Cerebellum (tissue), 4 donors: ENCODE measurements at places on chromosomes 6 and 20.

DNA sequence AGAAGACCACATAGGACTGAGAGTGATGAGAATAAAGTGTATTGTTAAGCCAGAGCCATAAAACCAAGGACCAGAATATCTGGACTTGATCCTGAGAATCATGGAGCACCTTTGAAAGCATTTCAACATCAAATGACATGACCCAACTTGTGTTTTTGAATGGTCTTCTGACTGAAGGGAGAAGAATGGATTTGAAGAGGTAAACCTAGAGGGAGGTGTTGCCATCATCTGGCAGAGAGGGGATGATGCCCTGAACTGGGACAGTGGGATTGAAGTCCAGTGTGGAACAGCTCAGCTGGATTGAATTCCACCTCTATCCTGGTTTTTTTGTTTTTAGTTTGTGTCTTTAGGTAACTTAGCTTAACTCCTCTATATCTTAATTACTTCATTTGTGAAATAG is 570.0 kb downstream of the TBC1D32 start:
- DNase-seq: no peak

- no peak for DNase-seq
These were observed 282.2 kb downstream of the CDH26 start for GRCh38 chr20:60240415-60240814.

- no peak for DNase-seq
These were observed 4.7 kb downstream of the ADA start for GRCh38 chr20:44646641-44647274.

GRCh38 chr6:155121699-155122098 is 126.6 kb downstream of the TIAM2 start:
- DNase-seq: peak; percentile 42

DNA sequence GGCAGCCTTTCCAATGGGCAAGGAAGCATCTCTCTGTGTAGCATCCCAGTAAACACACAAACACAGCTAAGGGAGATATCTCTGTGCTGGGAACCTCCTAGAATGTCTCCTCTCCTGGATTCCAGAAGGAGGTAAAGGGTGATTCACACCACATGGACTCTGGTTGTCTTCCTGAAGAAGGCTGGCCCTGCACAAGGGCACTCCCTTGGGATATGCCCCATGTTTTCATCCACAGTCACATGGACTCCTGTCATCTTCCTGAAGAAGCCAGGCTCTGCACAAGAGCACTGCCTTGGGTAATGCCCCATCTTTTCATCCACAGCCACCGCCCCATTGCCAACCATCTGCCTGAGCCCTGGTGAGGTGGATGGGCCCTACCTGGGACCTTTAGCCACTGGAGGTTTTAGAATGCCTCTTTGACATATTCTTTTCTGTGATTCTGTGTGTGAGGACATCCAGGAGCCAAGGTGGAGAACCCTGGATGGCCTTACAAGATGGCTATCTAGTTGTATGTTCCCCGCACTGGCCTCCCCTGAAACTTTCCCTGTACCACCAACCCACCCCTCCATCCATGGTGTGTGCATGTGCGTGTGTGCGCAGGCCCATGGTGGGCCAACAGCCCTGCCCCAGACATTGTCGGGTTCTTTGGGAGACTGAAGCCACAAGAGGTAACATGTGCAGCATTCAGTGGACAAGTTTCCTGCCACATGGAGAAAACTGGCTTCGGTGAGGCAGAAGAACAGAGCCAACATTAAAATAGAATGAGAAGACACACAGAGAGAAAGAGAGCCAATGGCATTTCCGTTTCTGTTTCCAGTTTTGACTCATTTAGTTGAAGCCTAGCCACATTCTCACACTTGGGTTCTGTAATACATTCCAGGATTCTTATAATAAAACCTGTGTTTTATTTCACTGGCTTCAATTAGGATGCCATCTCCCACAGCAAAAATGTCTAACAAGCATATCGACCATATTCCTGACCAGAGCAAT is 110.2 kb upstream of the CST7 start:
- peak; percentile 8 for DNase-seq

DNA sequence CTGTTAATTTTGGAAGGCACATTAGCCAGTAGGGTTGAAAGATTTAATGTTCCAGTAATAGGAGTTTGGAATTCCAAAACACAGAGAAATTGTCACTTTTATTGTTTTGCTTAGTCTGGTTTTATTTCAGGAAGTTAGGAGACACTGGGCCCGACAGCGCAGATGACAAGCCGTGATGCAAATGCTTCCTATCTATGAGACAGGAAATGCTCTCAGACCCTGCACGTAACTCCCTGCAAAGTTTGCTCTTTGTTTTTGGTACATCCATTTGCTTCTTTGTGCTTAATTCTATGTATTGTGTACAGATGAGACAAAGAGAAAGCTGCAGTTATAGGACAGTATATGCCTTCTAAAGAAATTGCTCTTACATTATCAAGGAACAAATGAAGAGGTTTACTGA is 201.6 kb upstream of the SGK1 start:
- DNase-seq: no peak

DNA sequence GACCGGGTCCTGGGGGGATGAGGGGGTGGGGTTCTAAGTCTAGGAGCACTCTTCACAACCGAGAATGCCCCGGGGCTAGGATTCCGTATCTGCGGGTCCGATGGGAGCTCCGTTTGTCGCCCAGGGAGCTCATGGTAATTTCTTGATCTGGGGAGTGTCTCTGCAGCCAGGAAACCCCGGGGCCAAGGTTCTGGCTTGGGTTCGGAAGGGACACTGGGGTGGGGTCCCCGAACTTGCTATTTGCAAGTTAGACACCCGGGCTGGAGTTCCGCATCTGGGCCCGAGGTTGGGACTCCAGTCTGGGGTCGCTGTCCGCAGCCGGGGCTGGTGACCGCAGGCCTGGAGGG is 397 bp downstream of the PEDS1 start:
- DNase-seq: no peak

- no peak for DNase-seq
These were observed 61.7 kb downstream of the UTRN start for GRCh38 chr6:144346719-144347447.

GRCh38 chr6:162379757-162380409 is 347.7 kb downstream of the PRKN start:
- DNase-seq: no peak

GRCh38 chr6:31578184-31579118 is 3.1 kb downstream of the TNF start:
- no peak for DNase-seq

GRCh38 chr20:54139188-54139587 is 34.6 kb downstream of the CYP24A1 start:
- no peak for DNase-seq

GRCh38 chr6:142275236-142276006 is 26.4 kb upstream of the ADGRG6 start:
- no peak for DNase-seq

- DNase-seq: no peak
These were observed at the start of gene BPIFA2 for GRCh38 chr20:33167859-33168258. Gene BPIFA2 (plus strand): TSS chr20:33168159. CDS start chr20:33169146, 987 bp downstream.

- no peak for DNase-seq
These were observed 19.3 kb downstream of the DTNBP1 start for GRCh38 chr6:15643542-15643941.

- DNase-seq: no peak
These were observed 69.9 kb upstream of the PDE10A start for GRCh38 chr6:165732696-165733488.

DNA sequence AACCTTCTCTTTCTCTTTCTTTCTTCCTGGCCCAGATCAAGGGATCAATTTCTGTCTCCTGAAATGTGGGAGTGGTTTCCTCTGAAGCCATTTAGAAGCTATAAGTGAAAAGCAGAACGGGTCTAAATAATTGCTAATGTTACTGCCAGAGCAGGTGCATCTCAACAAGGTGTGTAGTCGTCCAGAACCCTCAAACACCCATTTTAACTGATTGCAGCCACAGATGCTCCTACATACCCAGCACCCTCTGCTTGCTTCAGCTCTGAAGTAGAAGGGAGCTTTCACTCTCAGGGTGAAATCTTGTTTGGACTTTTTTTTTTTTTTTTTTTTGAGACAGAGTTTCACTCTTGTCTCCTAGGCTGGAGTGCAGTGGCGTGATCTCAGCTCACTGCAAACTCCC is 592.1 kb upstream of the ARID1B start:
- DNase-seq: no peak

DNA sequence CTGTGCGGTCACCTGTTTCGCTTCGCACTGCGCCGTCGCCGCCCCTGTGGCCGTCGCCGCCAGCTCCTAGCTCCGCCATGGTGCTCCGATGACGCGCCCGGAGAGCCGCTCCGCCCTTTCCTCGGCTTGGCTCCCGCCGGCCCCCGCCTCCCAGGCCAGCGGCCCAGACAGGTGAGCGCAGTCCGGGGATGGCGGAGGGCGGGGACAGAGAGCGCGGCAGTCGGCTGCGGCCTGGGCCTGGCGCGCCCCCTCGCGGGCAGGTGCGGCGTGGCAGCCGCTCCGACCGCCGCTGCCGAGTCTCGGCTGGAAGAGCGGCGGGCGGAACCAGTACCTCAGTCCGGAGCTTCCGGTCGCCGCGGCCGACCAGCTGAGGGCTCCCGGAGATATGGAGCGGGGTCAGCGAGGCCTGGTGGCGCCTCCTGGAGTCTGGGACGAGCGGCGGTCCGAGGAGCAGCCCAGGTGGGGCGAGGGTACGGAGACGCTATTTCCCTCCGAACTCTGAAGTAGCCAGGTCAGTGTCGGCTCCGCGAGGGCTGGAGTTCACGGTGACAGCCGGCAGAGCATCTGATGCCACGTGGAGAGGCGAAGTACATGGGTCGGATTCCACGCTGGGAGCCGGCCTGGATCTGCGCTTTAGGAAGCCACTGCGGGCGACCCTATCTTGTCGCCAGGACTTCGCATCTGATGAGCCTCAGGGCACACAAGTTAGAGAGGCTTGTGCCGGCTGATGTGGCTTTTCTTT is at the start of gene MAP7:
Gene MAP7, minus strand, starts transcription at position 93 of the 742 bp plus-strand sequence. Its CDS starts 14 bp downstream, at position 79.
- DNase-seq: peak; percentile 93

GRCh38 chr20:49887251-49888211 is 27.8 kb downstream of the SPATA2 start:
- peak; percentile 66 for DNase-seq

- DNase-seq: no peak
These were observed 9.7 kb downstream of the PLTP start for GRCh38 chr20:45902199-45902701.

- no peak for DNase-seq
These were observed 12.1 kb upstream of the XRN2 start for GRCh38 chr20:21291026-21291425.

GRCh38 chr6:36968266-36968977 is 13.9 kb downstream of the PI16 start:
- DNase-seq: no peak

GRCh38 chr6:14423955-14424354 is 306.4 kb downstream of the CD83 start:
- no peak for DNase-seq

DNA sequence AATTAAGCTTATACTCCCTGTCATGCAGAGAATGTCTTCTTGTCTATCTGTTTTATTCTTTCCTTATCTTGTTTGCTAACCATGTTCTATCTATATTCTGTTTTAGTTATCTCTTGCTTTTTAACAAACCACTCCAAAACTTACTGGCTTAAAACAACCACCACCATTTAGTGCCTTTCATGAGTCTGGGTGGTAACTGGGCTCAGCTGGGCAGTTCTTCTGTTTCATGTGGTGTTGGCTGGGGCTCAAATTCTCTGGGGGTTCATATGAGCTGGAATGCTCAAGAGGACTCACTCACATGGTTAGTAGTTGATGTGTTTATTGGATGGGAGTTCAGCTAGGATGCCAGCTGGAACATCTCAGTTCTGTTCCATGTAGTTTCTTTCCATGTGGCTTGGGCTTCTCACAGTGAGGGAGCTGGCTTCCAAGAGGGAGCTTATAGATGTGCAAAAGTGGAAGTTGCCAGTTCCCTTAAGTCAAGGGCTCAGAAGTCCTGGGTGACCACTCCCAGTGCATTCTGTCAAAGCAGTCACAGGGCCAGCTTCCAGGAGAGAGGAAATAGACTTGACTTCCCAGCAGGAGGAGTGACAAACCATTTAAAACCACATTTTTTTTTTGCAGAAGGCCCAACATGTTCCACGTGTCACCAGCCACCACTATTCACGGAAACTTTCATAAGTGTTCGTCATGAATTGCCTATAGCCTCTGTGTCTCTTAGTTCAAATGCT is 70.4 kb downstream of the PLCB4 start:
- no peak for DNase-seq

GRCh38 chr6:90859056-90859455 is 272.2 kb upstream of the MAP3K7 start:
- no peak for DNase-seq

- no peak for DNase-seq
These were observed 24.4 kb downstream of the CAP2 start for GRCh38 chr6:17417817-17418216.

DNA sequence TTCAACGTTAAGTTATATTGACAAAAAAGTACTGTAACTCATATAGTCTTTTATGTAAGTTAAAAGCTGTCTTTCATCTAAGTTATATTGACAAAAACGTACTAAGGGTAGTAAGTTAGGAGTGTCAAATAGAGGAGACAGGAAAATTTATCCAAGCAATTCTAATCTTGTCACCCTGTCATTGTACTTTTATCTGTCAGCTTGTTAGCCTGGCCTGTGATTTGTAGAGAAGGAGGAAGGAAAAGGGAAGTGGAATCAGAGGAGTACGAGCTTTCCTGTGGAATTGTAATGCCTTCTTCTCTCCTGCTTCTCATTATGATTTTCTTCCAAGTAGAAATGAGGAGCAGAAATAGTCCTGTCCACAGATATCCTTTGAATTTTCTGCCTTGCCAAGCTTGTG is 18.8 kb downstream of the KCTD20 start:
- no peak for DNase-seq

- DNase-seq: no peak
These were observed 1.2 kb downstream of the DUSP22 start for GRCh38 chr6:293193-294174.

- no peak for DNase-seq
These were observed 588.0 kb upstream of the CDH4 start for GRCh38 chr20:60664106-60664505.

- no peak for DNase-seq
These were observed 193.5 kb upstream of the CNR1 start for GRCh38 chr6:88359530-88360202.

- DNase-seq: peak; percentile 31
These were observed 28.3 kb downstream of the MRS2 start for GRCh38 chr6:24431045-24431451.

DNA sequence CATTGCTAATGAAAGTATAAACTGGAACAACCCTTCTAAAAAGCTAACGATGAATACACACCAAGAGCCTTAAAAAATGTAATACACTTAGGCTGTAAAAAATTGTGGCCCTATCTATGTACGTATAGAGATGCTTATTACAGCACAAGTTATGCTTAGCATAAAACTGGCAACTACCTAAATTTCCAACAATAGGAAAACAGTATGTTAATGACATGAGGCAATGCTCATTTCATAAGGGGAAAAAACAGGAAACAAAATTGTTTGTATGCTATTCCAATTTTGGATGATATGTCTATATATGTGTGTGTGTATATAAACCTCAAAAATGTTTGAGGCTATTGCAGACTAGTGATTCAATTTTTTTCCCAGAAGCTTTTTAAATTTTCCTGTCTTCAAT is 82.5 kb downstream of the DTNBP1 start:
- no peak for DNase-seq

DNA sequence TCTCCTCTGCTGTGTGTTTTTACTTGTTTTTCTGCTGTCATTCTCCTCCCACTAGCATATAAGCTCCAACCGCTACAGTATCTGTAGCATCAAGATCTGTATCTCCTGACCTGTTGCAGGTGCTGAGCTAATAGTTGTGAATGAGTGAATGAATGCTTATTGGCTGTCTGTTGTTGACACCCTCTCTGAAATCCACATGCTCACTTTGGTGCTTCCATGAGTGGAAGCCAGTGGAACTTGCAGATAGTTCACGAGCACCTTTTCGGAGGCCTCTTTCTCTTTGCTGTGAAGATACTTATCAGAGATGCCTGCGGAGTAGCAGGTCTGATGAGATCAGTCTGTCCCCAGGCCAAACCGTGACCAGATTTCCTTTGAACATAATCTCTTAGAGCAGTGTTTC is 117.3 kb downstream of the EYA2 start:
- no peak for DNase-seq
